ENCODE measurements at places on chromosomes 6 and 20.

DNA sequence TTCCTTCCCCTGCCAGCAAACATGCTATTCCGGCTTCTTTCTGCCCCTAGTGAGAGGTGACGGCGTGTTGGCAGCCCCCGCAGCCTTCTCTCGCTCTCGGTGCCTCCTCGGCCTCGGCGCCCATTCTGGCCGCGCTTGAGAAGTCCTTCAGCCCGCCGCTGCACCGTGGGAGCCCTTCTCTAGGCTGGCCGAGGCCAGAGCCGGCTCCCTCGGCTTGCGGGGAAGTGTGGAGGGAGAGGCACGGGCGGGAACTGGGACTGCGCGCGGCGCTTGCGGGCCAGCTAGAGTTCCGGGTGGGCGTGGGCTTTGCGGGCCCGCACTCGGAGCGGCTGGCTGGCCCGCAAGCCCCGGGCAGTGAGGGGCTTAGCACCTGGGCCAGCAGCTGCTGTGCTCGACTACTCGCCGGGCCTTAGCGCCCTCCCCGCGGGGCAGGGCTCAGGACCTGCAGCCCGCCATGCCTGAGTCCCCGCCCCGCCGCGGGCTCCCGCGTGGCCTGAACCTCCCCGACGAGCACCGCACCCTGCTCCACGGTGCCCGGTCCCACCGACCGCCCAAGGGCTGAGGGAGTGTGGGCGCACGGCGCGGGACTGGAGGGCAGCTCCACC is 20.0 kb upstream of the PXDC1 start:
- no peak for DNase-seq

- DNase-seq, result no peak
Measured at GRCh38 chr20:13298692-13299373, 77.8 kb downstream of the ISM1 start.

DNA sequence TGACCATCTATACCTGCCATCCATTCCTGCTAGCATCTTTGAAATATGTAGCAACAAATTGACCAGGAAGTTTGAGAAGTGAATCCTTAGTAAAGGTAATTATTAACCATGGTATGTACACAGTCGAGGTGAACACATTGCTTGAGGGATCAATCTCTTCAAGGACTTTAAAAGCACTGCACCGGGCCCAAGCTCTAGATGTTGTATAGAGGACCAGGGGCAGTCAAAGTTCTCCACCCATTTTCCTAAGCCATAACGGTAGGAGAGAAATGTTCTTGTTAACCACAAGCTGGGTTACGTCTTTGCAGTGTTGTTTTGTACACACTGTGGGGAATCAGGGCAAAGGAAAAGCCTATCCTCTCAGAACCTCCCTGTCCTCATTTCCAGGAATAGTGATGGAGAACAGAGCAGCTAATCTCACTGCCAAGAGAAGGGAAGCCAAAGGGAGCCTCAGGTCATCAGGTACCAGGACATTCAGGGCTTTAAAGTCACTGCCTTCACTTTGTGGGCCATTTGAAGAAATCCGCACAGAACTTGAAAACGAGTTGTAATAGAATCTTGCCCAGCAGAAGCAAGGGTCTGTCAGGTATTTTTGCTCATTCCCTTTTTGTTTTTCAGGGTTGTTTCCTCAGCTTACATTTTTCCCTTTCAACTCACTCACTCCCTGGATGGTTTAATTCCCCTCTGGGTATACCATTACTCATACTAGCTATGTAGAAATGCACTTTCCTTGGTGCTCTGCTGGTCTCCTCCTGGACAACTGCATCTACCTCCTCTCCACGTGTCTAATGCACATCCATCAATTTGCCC is 5.3 kb upstream of the PM20D2 start:
- DNase-seq, result no peak

DNA sequence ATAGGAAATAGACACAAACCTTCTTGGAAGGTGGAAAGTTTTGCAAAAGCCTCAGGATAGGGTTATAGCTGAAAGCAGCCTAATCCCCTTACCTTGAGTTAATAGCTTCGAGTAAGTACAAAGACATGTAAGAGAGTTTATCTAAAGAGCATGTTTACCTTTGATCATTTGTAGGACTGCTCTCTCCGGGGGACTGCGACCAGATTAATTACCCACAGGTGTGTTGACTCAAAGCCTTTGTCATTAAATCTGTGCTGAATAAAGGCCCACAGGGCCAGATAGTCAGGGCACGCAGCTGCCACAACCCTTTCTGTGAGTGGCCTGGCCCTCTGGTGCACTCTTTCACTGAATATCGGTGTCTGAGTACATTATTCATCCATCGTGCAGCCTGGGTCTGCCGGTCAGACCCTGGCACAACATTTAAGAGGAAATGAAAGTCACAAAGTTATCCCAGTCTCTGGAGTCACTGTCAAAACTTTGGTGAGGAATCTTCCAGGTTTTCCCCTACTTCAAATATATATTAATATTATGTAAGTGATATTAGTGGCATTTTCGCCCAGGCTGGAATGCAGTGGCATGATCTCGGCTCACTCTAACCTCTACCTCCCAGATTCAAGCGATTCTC is 5.4 kb upstream of the MICA start:
- no peak for DNase-seq

DNA sequence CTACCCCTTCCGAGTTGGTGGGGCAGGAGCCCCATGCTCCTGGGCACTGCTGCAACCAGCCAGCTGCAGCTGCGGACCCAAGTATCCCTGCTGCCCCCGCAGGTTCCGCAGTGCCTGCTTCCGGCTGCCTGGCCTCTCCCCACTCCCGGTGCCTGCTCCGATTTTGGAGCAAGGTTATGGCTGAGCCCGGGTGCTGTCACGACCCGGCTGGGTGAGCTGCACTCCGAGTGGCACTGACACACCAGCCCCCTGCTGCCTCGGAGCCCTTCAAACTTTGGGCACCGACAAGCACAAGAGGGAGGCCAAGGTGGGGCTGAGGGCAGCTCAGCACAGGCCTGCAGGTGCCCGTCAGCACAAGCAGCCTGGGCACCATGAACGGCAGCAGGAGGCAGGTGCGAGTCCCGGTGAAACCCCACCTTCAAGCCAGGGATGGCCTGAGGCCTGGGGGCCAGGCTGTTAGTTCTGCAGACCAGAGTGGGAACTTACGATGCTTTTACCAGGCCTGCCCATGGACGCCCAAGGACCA is 25.9 kb upstream of the HACE1 start:
- no peak for DNase-seq

GRCh38 chr20:51327251-51327841 is 215.2 kb downstream of the NFATC2 start:
- peak; percentile 52 for DNase-seq

GRCh38 chr6:40988634-40989033 is 50.4 kb downstream of the UNC5CL start:
- DNase-seq, result no peak

DNA sequence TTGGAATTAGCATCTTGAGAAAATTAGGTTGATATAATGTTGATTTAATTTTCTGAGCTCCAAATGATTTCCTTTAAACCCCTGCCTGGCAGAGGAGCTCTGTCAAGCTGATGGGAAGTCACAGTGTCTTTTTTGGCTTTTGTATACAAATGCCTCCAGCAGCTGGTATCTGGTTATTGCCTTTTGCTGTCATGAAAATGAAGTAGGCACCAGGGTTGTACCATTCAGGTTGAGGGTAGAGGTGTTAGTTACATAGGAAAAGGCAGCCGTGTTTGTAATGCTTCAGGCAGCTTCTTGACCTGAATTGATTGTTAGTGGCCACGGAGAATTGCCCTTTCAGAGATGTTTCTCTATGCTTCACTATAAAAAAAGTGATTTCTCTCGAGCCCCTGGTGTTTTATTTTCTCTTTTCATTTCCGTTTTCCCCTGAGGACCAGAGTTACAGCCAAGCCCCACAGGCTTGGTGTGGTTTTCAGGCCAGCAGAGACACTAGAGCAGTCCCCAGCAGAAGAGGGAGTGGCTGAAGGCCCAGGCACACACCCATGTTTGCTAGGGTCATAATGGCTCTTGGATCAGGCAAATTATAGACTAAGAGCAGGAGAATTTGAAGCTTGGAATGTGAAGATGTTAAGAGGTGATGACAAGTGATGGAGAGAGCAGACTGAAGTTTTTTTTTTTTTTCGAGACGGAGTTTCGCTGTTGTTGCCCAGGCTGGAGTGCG is 21.6 kb downstream of the CMTR1 start:
- DNase-seq, result no peak

GRCh38 chr6:113031591-113032238 is 684.6 kb downstream of the RFPL4B start:
- DNase-seq, result no peak

- no peak for DNase-seq
Measured at GRCh38 chr6:107185391-107185970, 70.2 kb upstream of the BEND3 start.

GRCh38 chr6:130306377-130306776 is 59.4 kb upstream of the TMEM200A start:
- DNase-seq, result no peak

DNA sequence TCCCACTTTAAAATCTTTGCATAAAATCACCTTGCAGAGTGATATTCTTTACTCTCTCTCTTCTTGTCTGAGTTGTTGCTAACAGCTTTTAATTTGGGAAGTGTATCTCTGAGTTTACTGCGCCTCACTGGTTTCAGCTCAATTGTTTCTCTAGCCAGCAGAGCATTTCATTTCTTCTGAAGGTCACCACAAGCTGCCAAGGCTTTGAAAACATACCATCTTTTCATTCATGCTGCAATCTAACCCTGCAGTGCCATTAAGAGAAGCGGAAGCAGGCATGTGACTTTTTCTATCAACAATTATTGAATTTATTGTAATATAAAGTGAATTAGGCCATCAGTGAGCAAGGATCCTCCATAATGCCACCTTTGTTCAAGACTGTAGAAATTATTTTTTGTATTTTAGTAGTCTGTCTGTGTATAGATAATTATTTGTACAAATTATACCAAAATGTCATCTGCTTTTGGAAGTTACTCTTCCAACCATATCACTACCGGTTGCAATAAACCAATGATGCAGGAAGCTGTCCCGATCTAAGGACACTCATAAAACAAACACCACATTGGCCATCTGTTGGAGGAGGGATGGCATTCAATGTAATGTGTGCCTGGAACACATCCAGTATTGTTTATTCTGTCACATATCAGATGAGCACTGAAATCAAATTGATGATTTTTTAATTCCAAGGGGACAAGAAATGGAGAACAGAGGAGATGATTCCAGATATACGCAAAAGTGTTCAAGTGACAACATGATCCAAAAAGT is 26.8 kb downstream of the HS3ST5 start:
- peak; percentile 31 for DNase-seq

- DNase-seq, result no peak
Measured at GRCh38 chr6:145508107-145508506, 227.2 kb downstream of the EPM2A start.

DNA sequence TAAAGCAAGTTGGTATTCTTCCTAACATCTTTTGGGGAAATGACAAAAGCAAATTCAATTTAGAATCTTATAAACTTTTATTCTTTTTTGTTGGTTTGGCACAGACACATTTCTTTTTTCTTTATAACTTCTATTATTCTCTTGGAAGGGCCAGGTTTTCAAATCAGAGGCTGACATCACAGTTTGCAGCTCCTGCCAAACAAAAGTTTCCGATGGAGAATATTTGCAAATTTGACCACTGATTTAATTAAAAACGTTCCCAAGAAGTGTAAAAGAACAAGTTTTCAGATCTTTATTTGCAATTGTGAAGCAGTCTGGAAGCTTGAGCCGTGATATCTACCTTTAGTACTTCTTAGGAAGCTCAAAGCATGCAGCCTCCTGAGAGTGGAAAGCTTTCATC is 53.8 kb upstream of the CD83 start:
- no peak for DNase-seq

GRCh38 chr6:84645563-84646266 is 118.7 kb downstream of the TBX18 start:
- no peak for DNase-seq

GRCh38 chr6:8658416-8658815 is 223.1 kb upstream of the SLC35B3 start:
- DNase-seq, result no peak

GRCh38 chr6:157711060-157711459 is 112.0 kb upstream of the SNX9 start:
- no peak for DNase-seq

DNA sequence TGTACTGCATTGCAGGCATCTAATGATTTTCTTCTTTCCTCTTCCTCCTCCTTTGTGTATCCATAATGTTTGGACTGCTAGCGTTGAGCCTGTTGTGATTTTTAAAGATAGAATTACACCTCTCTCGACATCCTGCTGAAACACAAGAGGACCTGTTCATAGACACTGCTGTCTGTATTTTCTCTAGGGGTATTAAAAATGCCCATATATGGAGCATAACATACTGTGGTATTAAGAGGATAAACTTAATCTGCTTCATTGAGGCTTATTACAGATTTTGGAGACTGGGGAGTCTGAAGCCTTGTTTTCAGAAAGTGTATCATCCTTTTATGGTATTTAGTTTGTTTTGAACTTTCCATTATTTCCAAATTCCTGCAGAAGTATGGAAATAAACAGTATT is 414.3 kb downstream of the CDKAL1 start:
- DNase-seq, result no peak

- DNase-seq, result no peak
Measured at GRCh38 chr20:56956534-56956933, 309.9 kb downstream of the BMP7 start.

GRCh38 chr20:61263084-61263695 is 11.1 kb downstream of the CDH4 start:
- DNase-seq, result no peak

DNA sequence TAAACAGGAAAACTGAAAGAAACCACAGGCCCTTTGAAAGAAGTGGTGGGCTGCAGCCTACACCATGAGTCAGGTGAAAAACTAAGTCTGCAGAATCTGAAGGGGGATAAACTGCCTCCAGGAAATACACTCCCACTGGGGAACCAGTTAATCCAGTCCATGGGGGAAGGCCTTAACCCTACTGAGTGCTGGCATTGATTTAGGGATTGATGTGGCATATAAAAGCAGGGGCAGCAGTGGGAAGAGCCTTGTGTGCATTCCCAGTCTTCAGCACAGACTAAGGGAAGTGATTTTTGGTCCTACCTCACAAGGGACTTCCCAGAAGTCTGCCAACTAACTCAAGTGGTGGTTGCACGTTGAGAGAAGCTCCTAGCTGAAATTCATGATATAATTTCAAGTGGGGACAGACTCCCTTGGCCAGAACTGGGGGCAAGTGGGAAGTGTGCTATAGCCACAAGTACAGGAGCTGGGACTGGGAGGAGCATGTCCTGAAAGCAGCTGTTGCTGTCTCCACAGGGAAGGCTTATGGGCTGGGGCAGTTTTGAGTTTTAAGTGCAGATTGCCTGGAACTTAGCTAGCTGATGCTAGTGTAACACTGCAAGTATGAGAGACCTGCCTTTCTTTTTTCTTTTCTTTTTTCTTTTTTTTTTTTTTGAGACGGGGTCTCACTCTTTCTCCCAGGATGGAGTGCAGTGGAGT is 31.2 kb downstream of the CITED2 start:
- DNase-seq, result no peak

DNA sequence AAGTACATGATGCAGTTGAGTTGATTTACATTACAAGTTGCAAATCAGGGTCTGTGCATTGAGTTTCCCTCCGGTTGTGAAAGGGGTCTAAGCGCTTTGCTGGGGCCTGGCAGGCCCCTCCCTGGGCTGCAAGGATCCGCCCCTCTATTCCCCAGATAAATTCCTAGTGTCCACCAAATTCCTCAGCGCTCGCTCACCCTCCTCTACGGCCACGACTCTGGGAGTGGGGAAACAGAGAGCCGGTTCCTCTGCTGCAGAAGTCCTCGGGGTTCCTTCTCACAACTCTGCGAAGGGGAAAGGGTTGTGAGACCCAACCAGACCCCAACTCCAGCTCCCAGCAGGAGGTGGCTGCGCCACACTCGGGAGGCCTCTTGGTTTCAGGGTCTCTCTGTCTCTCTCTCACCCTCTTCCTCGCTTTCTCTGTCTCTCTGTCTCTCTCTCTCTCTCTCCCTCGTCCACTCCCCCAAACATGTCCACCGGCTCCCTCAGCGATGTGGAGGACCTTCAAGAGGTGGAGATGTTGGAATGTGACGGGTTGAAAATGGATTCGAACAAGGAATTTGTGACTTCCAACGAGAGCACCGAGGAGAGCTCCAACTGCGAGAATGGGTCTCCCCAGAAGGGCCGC is at the start of gene TCF21:
Gene TCF21 (plus strand): TSS at position 185 of the 628 bp plus-strand sequence. CDS start 285 bp downstream, at position 470.
- no peak for DNase-seq
